ENCODE measurements at places on chromosomes 12 and 14.

DNA sequence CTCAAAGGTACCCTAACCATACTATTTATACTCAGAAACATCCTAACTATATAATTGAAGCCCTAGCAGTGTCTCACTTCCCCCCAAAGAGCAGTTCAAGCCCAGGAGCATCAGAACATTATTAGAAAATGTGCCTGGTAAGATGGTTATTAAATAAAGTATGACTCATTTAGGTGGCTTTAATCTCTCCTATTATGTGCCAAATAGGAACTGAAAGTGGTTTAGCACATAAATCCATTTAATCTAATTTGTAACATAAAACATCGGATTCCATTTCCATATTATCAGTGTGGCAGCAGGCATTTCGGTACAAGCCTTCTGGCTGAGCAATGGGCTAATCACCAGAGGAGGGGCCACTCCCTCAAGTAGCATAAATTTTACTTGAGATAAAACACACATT lies 395.2 kb upstream of the TMTC1 start:
- DNase-seq = no peak

GRCh38 chr14:91059576-91060350 lies 678 bp downstream of the RPS6KA5 start:
- DNase-seq = peak; percentile 39

DNA sequence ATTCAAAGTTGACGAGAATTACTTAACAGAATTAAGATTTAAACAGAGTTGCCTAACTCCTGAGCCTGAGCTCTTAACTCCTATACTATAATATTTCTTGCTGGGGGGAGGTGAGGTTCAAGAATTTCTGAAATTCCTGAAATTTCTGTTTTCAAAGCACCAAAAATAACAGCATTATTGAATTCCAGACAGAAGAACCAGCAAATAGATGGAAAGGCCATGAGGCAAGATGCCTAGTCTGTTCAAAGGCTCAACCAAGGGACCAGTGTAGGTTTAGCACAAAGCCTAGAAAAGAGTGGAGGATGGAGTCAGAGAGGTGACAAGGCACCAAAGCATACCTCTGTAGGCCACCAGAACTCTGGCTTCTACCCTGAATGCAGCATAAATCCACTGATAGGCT lies 76.4 kb downstream of the PPP1R12A start:
- DNase-seq = no peak

- no peak for DNase-seq
These were observed 16.7 kb upstream of the CRY1 start for GRCh38 chr12:107109726-107110719.

DNA sequence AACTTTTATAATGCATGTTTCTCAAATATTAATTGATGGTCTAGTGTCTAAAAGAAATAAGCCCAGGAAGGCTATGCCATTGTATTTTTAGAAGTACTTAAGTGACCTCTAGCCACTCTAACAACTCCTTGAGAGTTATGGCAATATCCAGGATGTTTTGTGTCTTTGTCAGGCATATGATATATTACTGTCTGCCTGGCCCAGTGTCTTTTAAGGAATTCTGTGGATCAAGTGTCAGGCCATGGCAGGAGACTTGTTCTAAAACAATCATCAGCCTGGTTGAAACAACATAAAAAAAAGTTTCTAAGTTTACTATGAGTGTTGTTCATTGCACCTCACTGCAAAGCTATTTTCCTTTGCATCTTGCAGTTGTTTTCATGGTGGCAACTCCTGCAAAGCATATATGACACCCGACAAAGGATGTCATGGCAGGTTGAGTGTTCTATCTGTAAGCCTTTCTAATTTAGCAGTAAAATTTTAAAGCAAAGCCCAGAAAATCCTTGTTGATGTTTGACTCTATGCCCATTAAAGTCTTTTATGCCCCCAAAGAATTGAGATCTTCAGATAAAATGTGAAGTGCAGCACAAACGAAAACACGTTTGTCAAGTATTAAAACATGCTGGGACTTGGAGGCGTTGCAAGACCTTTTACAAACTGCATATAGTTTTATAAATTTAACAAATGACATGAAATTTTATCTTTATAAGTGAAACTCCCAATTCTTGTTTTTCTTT lies 89.5 kb upstream of the SLC38A2 start:
- DNase-seq = no peak

DNA sequence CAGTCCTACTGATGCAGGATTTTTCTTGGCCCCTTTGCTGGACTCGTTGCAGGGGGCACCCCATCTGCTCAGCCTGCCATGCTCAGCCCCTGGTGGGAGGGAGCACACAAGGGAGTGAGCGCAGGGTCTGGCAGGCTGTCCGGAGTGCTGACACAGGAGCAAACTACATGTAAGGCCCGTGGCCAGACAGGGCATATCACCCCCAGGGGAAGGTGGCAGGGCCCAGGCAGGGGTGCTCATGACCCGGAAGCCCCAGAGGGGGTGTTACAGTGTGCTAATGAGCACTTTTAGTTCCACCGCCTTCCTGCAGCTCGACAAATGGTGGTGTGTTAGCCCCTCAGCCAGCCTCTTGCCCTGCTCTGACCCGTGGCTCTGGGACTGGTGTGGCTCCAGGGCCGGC lies 645.6 kb upstream of the TMEM132C start:
- DNase-seq = no peak

DNA sequence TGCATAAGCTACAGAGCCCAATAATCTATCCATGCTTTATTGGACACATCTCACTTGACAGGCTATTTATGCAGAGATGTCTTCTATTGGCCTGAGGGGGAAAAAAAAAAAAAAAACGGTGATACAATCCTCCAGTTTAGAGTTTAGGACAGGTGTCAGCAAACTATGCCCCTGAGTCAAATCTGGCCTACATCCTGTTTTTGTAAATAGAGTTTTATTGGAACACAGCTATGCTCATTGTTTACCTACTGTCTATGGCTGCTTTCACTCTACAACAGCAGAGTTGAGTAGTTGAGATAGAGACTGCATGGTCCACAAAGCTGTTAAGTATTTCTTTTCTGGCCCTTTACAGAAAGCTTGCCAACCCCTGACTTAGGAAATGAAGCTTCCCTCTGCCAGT lies 403.1 kb downstream of the C12orf75 start:
- no peak for DNase-seq

DNA sequence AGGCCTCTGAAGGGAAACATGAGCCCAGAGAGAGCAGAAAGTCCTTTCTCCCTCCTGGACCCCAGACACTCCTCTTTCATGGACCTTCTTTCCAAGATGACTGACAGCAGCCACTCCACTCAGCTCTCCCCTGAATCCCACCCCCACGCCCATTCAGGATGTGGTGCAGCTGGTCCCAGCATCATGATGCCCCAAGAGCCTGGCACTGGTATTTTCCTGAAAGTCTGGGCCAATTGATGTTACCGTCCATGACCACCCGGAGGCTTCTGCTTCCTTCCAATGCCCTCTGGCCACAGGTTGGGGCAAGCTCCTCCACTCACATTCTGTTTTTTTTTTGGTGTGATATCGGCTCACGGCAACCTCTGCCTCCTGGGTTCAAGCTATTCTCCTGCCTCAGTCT lies 112.6 kb downstream of the CALM1 start:
- DNase-seq = no peak

DNA sequence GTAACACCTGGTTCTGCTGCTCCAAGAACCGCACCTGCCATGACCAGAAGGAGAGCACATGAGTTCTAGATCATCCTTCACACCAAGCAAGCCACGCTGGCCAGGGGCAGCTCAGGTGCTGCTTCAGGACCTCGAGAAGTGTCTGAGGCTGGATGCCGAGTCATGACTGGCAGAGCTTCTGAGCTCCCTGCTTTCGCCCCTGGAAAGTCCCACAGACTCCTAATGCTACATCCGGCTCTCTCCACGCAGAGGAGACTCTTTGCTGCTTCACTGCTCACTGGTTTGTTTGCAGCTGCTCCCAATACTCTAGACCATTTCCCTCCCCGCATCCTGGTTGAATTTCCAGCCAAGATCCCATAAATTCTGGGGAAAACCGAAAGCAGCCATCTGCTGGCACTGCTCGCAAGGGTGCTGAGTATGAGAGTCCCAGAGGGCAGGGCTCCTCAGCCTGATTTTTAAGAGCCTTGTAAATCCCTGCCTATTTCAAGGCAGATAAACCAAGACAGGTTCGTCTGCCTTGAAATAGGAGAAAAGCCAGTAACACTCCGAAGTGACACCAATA lies 1.4 kb downstream of the KRT2 start:
- no peak for DNase-seq

- no peak for DNase-seq
These were observed 602.7 kb upstream of the FOXG1 start for GRCh38 chr14:28163897-28164296.

DNA sequence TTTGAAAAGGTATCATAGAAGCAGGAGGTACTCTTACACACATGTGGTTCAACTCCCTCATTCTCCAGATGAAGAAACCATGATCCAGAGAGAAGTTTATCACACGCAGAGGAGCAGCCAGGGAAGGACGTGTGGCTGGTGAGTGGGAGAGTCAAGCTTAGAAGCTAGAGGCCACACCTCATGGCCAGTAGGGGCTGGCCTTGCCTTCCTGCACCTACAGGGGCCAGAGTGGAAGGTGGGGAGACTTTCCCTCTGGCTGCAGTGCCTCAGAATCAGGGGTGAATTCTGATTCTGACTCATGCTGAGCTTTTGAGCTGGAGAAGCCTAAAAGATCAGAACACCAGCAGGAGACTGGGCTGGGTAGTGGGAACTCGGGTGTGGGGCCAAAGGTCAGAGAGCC lies 1067.9 kb downstream of the BCL11B start:
- no peak for DNase-seq

DNA sequence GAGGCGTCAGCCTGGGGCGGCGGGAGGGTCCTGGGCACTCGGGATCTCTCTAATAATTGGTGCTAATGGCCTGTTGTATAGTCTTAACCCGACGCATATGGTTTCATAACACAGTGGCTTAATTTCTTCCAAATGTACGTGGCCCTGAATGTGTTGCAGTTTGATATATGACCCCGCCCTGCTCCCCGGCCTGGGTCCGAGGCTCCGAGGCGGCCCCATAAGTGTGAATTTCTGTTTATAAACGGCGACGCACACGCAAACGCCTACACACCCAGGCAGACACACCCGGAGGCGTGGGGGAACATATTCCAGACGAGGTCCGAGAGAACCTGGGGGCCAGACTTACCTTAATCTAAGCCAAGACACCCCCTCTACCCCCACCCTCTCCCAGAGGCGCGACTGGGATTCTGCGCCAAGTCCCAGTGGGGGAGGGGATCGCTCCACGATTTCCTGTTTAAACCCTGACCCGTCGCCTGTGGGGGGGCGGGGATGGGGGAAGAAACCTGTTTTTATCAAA lies 9.7 kb upstream of the HOXC6 start:
- DNase-seq = no peak

- DNase-seq = no peak
These were observed 27.3 kb downstream of the SFSWAP start for GRCh38 chr12:131738196-131738595.

- no peak for DNase-seq
These were observed 661.3 kb downstream of the RPL10L start for GRCh38 chr14:45990252-45990651.

DNA sequence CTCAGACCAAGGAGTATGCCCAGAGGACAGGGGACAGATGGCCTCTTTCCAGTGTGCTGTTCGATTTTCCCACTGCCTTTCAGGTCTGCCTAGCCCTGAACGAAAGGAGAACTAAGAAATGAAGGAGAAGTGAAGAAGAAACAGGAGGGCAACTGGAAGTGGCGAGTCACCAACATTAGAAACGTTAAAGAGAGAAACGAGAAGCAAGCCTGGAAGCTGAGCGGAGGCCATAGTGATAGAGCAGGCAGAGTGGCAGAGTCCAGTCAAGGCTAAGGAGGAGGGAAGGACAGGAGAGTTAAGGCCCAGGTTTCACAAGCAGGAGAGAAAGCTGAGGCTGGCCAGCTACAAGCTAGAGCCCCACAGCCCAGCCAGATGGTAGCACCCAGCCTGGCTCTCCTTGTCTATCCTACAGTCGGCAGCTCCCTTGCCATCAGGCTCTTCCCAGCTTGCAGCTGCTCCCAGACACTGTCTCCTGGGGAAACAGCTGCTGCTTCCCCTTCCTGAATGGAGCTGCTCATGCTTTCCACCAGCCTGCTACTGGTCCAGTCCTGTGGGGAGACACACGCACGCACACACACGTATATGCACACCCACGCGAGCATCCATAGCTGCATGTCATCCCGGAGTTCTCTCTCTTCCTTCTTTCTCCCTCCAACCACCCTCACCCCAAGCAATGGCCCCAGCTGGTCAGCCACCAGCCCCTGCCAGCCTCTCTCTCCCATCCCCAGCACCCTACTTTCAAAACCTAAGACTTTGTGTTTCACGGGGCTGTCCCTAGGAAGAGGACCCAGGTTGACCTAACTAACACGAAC lies 139.7 kb upstream of the CCND2 start:
- DNase-seq = no peak

DNA sequence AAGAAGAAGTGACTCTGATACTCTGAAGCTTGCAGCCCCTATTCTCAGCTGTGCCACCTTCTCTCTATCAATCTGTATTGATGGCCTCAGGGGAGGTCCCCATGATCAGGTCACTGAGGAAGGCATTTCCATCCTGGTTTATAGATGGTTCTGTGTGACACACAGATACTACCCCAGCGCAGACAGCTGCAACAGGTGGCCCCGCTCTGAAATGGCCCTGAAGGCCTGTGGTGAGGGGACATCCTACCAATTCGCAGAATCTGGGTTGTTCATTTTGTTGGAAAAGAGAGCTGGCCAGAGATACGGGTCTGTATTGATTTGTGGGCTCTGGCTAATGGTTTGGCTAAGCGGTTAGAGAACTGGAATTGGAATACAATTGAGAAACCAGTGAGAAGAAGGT lies 21.7 kb downstream of the DLK1 start:
- no peak for DNase-seq

DNA sequence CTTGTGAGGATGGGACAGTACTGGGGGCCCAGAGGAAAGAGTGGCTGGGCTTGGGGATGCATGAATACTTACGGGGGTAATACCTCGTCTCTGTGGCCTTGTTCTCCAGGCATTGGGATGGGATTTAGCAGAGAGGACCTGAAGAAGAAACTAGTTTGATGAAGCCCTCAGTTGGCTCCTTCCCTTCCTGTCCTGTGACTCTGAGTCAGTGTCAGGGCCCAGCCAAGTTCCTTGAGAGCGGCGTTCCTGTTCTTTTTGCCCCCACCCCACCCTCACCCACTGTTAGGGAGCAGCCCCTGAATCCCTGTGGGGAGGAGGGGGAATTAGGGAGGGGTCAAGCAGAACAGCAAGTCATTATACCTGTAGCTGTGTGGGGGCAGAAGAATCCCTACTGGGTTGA lies 5.2 kb upstream of the LRP1-AS start:
- no peak for DNase-seq

DNA sequence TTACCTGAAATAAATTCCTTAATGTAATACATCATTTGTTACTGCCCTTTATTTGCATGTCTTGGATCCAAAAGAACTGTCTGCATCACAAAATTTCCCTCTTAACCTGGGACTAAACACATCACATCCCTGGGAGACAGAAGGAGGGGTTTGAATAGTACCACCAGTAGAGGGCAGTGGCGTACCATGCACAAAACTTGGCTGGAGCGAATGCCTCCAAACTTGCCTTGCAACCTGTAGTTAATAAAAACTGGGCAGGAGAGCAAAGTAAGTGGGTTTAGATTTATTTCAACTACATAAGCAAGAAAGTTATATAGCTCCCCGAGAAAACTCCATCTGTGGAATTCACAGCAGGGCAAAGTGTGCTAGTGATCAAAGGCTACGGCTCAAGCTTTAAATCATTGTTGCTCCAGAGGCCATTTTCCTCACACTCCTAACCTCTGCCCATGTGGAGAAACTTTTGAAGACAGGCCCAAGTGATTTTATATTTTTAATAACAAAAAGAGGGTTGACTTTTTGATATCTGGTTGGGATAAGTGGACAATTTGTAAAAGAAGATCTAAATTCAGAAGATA lies 1176.7 kb upstream of the SEL1L start:
- DNase-seq = no peak

- no peak for DNase-seq
These were observed 103.1 kb downstream of the HELB start for GRCh38 chr12:66405395-66405794.
